ENCODE measurements at places on chromosomes 16 and 17.
A peak's percentile ranks its signal among the peaks of the same experiment; 100 is the strongest.

DNA sequence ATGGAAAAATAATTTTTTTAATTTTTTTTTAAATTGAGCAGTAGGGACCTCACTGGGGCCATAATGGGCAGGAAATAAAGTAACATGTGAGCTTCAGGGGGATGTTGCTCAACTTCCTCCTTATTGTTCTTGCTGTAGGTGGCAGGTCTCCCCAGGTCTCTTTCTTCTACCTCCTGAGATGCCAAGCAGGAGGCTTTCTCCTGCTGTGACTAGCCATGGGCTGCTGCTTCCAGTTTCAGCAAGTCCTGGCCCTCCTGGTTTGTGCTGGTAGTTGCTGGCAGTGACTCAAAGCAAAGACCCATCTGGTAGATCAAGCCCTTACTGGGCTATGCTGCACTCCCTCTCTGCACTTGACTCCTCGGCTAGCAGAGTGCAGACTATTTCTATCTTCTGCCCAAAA, 2.3 kb downstream of the DPEP2NB start:
- DNase-seq = no peak

GRCh38 chr16:22843856-22844255, 29.9 kb downstream of the HS3ST2 start:
- DNase-seq = no peak

GRCh38 chr17:40374821-40375498, 10.4 kb upstream of the GJD3 start:
- DNase-seq = no peak

DNA sequence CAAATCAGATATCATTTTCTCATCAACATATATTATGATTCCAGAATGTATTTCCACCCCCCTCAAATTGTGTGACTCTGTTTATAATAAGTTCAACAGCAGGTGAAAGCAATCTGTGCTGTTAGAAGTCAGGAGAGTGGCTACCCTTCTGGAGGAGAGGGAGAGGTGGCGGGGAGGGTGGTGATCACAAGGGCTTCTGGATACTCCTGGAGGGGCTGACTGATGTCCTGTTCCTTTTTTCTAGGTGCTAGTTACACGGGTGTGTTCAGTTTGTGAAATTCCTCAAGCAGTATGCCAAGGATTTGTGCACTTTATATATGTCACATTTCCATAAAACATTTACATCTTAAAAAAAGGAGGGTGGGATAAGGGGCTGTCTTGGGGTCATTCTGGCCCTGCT, 119.1 kb downstream of the IRF8 start:
- no peak for DNase-seq

GRCh38 chr16:88347656-88348376, 34.9 kb upstream of the ZNF469 start:
- DNase-seq = no peak

GRCh38 chr16:56995136-56995805, 5.9 kb downstream of the NLRC5 start:
- DNase-seq = no peak

- DNase-seq = no peak
Observed at GRCh38 chr16:47262938-47263337, 119.2 kb upstream of the NETO2 start.

- peak; percentile 65 for DNase-seq
Observed at GRCh38 chr17:47205419-47205963, 3.7 kb upstream of the MYL4 start.

- DNase-seq = peak; percentile 28
Observed at GRCh38 chr17:49337884-49338283, 24.2 kb downstream of the ZNF652 start.

DNA sequence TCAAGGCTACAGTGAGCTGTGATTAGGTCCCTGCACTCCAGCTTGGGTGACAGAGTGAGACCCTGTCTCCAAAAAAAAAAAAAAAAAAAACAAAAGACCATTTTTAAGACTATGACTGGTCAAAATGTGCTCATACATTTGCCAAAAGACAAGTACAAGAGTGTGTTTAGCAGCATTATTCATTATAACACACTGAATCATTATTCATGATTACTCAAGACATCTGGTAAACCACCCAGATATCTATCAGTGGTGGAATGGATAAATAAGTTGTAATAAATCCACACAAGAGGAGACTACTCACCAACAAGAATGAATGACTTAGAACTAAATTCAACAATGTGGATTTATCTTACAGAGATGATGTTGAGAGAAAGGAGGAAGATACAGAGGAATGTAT, 716.3 kb downstream of the MAF start:
- no peak for DNase-seq

GRCh38 chr17:75144816-75145512, 9.3 kb downstream of the JPT1 start:
- no peak for DNase-seq

DNA sequence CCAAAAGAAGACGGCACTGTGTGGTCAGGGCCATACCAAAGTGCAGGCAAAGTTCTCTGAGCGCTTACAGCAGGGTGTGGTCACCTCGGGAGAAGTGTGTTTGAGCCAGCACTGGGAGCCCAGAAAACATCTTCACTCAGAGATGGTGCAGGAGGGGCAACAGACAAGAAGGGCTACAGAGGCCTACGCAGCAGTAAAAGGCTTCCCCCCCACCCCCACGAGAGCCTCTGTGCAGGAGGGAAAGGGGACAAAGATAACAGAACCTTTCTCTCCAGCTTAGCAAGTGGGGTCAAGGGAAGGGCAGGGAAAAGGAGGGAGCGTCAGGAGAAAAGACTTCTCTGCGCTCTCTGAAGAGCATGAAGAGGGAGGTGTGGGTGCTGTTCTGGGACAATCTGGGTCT, 2.8 kb downstream of the VAT1 start:
- DNase-seq = peak; percentile 65

DNA sequence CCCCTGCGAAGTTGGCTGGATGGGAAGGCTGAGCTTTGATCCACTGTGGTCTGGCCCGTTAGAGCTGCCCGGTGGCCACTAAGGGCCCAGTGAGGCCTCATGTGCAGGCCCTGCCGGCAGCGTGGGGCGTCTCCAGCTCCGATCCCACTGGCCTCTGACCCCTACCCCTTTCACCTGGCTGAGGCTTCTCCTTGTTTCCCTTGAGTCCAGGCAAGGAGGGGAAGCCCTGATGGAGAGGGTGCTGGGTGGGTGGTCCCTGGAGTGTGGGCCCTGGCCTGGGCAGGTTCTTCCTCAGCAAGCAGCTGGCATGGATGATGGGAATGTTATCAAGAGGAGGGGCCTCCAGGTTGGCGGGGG, 356.8 kb downstream of the SEC14L1 start:
- DNase-seq = no peak

DNA sequence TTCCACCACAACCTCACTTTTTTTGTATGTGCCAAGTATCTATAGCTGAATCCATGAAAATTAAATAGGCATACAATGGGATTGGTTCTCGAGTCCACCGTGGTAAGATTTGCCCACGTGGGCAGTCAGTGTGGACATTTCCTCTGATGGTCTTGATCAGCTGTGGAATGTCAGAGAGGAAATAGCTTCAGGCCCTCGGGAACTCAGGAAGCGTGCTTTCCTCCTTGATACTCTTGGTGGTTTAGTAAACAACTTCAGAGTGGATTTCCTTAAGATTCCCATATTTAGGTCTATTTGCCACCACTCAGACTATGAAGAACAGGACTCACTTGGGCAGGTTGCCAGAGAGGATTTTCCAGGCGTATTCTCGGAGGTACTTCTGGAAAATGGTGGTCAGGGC, 152.5 kb downstream of the VPS53 start:
- no peak for DNase-seq

DNA sequence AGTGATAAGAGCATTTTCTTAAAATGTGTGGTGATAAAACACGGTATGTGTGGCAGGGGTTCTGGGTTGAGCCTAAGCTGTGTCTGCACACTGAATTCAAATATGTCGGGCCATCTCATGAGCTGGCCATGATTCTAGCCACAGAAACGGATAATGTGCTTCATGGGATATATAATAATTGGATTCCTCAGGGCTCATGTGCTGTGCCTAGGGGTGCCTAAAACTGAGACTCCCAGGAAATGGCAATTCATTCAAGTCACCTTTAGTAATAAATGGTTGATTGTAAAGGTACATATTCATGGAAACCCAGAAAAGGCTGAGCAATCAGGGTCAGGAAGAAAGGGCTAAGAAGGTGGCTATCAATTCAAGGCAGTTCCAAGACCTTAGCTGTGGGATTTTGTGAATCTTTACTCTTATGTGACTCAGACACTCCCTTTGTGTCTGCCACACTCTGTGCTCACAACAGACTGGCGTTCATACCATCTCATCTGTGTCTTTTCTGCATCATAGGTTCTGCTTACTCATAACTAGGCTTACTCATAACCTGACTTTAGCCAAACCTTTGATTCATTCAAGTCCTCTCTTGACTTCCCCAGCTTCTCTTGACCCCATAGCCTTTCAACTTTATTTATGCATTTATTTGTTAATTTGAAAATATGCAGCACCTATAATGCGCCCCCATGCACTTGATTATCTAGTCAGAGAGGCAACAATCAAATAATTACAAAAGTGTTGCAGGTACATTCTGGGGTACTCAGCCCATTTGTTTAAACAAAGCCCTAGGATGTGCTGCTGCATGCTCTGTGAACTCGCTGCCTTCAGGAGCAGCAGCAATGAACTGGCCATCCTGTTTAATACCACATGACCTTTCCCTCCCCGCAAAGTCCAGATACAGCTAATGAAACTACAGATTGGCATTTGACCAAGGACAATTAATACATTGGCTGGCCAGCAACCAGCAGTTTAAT, 28.4 kb upstream of the MED13 start:
- DNase-seq = peak; percentile 97

DNA sequence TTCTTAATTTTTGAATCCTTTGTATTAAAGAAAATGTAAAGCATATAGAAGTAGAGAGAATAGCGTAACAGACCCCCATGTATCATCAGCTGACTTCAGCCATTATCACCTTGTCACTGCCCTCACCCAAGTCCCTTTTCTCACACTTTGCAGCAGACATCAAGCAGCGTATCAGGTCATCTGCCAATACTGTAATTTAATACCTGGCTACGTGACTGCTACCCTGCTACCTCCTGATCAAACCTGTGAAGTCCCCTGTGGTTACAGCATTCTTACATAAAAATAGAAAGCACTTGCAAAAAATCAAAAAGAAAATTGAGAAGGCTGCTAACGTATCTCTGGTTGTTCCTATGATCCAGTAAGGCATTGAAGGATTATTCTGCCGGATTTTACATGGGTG, 96.4 kb downstream of the PLCG2 start:
- DNase-seq = no peak

GRCh38 chr16:81539009-81539758, 94.6 kb downstream of the CMIP start:
- DNase-seq = peak; percentile 43

- DNase-seq = no peak
Observed at GRCh38 chr16:8585041-8585440, 5.3 kb downstream of the TMEM114 start.

GRCh38 chr17:82092628-82092994, 5.4 kb downstream of the FASN start:
- DNase-seq = no peak

- no peak for DNase-seq
Observed at GRCh38 chr17:44147812-44148211, 6.1 kb downstream of the HROB start.

DNA sequence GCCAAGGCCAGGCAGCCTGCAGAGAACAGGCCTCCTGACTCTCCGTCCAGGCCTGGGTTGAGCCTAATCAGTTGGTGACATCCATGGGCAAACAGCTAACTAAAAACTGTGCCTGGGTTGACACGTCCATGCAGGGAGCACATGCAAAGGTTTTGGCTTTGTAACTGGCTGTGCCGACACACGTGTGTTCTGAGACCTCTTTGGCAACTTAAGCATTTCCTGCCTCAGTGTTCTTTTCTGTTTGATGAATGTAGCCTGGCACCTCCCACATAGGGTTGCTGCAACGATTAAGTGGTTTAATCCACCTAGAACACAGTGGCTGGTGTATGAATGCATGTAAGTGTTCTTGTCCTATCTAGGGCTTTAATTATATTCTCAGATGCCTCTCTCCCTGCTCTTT, 3.2 kb downstream of the BCO1 start:
- DNase-seq = no peak

GRCh38 chr16:58249388-58249779, 45.4 kb downstream of the PRSS54 start:
- no peak for DNase-seq

DNA sequence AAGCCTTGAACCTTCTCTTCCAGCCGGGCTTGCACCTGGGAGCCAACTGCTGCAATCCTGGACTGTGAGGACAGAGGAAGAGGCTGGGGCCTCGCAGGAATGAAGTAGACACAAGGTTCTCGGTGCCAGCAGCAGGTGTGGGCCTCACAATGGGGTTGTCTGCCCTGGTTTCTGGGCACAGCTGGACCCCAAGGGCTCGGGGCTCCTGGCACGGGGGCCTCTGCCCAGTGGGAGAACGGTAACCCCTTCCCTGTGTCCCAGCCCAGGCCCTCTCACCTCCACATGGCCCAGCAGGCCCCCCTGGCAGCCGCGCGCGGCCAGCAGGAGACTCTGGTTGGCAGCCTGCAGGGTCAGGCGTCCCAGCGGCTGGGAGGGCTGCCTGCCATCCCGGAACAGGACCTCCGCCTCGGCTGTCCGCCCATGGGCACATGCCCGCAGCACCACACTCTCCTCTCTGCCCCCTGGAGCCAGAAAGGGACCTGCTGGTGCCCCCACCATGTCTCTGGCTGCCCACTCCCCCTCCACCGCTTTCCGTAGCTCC, 46.9 kb downstream of the RMI2 start:
- no peak for DNase-seq

GRCh38 chr17:75153780-75154194, 525 bp downstream of the JPT1 start:
- DNase-seq = peak; percentile 51

- DNase-seq = no peak
Observed at GRCh38 chr17:49935526-49936210, 33.3 kb upstream of the DLX4 start.

GRCh38 chr17:16217002-16217635, at the start of gene PIGL:
TSS of gene PIGL (plus strand) at chr17:16217210. CDS start at chr17:16217227, 17 bp downstream.
- DNase-seq = peak; percentile 94

DNA sequence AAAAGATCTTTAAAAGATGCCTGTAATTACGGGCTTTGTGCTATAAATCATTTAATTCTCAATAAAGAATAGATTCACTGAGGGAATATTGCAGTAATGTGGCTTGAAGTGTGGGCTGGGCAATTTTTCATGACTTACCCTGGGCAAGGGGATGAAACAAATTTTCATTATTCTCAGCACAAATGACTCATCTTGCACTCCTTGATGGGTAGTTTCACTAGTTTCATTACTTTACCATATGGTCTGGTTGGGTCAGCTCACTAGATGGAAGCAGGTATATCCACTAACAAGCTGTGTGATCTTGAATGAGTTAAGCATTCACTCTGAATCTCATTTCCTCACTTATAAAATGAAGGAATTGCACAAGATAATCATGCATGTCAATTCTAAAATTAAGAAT, 234.3 kb downstream of the ABCC12 start:
- DNase-seq = no peak

DNA sequence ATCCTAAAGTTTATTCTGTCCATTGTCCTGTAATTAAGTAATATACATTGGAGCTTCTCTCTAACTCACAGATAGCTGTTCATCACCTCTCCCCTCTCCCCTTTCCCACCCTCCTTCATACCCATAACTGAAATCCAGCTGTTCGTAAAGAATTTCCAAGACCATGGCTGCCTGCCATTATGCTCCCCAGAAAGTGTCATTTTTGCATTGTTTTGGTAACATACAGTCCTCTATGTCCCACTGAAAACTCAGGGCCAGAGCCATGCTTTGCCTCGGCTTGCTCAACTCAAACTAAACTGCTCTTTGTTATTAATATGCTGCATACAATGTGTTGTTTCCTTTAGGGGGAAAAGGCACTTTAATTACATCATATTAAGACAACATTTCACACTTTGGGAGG, 132.0 kb downstream of the MRTFB start:
- no peak for DNase-seq
